Activated CD8-positive, alpha-beta memory T cell treated with anti-CD3 and anti-CD28 coated beads for 36 hours (primary cell): ENCODE measurements at places on chromosomes 1 and 21. TPM values are rescaled to one million over a fixed set of nuclear protein-coding genes. Genes with fewer than 3 reads are reported as not detected.

Gene CTSE
- total RNA-seq: not detected

Gene MCL1
- total RNA-seq: 215 TPM

Gene GBP6
- total RNA-seq: 0.21 TPM

Gene GJA9
- not detected for total RNA-seq

Gene UMODL1
- not detected for total RNA-seq

Gene ALX3
- total RNA-seq: not detected

Gene KCNE2
- not detected for total RNA-seq

Gene ACOT11
- 0.57 TPM for total RNA-seq

Gene CCDC17
- 1.7 TPM for total RNA-seq

Gene S100A12
- not detected for total RNA-seq

Gene HCRTR1
- total RNA-seq: not detected

Gene GUCA2A
- total RNA-seq: not detected

Gene FMN2
- not detected for total RNA-seq

Gene CHML
- total RNA-seq: 24.8 TPM

Gene CNKSR1
- 0.84 TPM for total RNA-seq
